ENCODE measurements at places on chromosomes 3 and 15.

DNA sequence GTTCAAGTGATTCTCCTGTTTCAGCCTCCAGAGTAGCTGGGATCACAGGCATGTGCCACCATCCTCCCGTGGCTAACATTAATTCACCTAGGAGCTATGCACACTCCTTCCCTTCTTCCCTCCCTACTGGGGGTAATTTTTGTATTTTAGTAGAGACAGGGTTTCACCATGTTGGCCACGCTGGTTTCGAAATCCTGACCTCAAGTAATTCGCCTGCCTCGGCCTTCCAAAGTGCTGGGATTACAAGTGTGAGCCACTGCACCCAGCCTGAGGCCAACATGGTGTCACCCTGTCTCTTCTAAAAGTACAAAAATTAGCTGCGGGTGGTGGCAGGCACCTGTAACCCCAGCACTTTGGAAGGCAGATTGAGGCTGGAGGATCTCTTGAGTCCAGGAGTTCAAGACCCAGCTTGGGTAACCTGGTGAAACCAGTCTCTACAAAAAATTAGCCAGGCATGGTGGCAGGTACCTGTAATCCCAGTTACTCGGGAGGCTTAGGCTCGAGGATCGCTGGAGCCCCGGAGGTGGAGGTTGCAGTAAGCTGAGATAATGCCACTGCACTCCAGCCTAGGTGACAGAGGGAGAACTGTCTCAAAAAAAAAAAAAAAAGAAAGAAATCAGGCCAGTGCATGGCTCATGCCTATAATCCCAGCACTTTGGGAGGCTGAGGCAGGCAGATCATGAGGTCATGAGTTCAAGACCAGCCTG is 6.1 kb downstream of the RNU5B-1 start:
- DNase-seq = no peak

DNA sequence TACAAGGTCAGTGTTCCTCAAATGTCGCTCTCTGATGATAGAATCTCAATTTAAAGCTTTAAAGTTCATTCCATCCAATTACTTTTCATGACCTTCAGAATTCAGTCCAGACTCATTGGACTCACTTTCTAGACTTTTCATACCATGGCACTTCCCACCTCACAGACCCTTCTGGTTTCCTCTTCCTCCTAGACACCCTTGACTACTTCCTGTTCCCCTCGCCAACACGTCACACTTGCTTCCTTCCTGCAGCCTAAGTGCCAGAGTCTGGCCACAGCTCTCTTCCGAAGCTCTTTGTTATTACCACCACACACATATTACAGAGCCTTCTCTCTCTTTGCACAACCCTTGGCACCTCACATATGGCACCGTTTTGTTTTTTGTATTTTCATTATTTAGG is 59.1 kb upstream of the UMPS start:
- no peak for DNase-seq

DNA sequence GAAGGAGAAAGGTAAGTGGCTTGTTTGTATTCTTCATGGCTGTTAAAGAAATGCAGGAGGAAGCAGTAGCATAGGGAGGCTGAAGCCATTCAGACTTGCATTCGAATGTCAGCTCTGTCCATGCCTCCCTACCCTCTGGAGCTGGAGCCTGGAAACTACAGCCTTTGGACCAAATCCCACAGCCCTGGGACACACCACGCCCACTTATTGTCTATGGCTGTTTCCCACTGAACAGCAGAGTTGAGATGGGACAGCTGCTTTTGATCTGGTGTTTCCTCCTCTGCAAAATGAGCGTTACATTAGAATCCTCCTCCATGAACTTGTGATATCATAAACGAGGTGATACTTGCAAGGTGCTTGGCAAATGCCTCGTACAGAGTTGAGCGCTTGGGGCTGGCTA is 3.6 kb downstream of the FAM107A start:
- no peak for DNase-seq

DNA sequence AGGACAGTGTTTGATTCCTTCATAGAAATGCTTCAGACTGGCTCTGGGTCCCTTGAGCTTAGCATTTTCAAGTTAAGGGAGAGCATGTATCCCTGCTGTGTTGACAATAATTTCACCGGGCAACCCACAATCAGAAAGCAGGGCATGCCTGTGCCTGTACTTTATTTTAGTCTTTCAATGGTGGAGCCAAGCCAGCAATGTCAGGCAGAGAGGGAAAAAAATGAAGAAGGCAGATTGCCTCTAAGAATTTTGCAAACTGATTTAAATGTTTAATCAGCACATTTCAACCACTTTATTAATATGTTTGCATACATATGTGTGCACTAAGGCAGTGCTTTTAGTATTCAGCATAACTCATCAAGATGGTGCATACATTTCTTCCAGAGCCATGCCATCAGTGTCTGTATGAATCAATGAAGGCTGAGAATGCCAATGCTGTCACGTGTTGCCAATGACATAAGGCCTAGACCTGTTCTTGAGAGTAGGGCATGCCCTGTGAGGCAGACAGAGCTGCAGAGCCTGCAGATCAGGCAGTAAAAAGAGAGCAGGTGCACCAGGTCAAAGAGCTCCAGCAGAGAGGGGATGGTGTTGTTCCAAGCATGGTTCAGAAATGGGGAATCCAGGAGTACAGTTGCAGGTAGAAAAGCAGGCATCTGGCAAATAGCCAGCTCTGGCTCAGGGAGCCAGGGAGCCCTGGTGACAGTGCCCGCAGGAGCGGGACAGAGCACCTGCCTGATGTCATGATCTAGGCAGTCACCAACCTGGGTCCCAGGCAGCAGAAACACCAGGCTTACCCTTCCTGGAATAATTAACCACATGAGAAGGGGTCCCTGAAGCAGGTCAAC is 508.5 kb downstream of the GABRG3 start:
- no peak for DNase-seq

- no peak for DNase-seq
Measured at GRCh38 chr15:34942363-34942762, 27.2 kb downstream of the AQR start.

DNA sequence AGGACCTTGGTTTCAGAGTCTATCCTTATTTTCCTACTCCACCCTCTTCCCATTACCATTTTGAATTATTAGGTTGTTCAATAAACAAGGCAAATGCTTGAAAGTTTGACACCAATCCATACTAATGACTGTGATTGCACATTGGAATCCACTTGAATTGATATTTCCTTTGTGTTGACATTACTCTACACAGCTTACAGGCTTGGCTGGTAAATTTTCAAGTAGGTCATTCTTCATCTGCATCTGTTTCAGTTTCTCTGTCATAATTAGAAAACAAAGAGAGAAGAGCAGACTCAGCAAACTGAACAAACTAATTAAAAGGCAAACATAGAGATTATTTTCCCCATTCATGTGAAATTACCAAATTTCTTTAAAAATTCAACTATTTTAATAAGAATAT is 732.9 kb upstream of the BCHE start:
- DNase-seq = no peak

DNA sequence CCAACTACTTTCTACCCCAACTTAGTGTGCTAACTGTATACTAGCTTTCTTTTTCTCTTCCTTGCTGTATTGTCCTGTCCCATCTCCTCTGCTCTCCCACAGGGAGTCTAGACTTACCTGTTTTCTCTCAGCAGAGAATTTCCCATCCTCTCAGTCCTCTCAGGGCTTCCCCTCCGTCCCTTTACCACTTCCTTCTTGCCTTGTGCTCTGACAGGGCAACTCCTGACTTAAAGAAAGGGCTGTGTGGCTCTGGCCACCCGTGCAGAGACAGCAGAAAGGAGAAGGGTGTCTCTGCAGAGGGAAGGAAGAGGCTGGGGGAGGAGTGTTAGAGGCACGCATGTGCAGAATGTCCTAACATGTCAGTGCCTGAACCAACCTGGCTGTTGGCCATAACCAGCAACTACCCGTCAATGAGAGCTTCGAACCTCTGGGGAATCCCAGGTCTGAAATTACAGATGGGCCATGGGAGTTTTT is at the start of gene GCSAM:
Gene GCSAM, minus strand, starts transcription at position 274 of the 474 bp plus-strand sequence. Its CDS starts 128 bp downstream, at position 146.
- peak; percentile 36 for DNase-seq

DNA sequence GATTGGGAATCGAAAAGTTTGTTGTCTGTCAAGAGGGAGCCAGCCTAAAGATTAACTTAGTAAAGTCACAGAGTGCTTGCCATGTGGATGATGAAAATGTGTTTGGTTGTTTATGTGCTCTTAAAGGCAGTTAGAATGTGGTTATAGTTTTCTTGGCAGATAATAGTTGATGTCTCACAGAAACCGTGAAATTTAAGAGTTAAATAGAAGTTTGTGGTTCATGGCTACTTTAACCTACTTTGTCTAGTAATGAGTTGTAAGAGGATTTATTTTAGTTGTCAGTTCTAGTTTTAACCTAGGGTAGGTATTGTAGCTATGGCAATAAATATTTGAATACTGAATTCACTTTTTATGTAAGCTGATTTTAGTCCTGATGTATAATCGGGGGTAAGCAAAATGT is 36.4 kb upstream of the EIF3J start:
- DNase-seq = no peak

DNA sequence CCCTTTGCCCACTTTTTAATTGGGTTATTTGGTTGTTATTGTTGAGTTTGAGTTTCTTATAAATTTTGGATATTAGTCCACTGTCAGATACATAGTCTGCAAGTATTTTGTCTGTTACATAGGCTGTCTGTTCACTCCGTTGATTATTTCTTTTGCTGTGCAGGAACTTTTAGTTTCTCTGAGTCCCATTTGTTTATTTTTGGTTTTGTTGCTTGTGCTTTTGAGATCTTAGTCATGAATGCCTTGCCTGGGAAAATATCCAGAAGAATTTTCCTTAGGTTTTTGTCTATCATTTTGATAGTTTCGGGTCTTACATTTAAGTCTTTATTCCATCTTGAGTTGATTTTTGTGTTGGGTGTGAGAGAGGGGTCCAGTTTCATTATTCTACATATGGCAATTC is 254.5 kb downstream of the NLGN1 start:
- DNase-seq = no peak

GRCh38 chr3:24017305-24017704 is 72.2 kb downstream of the NR1D2 start:
- no peak for DNase-seq

- DNase-seq = no peak
Measured at GRCh38 chr15:63063877-63064409, 21.4 kb downstream of the TPM1 start.

- DNase-seq = no peak
Measured at GRCh38 chr15:25705433-25706115, 157.6 kb downstream of the ATP10A start.

DNA sequence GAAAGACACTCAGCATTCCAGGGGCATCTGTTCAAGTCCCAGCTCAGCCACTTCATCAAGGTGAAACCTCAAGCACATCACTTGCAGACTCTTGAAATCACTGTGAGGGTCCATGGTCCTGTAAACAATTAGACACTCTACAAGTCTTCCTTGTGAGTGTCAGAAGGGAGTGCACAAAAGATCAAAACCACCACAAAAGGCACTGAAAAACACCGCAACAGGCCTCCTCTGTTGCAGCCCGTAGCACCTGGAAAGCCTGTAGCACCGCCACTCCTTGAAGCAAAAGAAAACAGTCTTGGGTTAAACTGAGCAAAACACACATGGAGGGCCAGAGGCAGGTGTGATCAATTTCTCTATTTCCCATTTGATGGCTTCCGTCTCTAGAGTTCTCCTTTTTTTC is 63.8 kb upstream of the SNRK start:
- no peak for DNase-seq
